ENCODE measurements at places on chromosomes 11 and 22.

DNA sequence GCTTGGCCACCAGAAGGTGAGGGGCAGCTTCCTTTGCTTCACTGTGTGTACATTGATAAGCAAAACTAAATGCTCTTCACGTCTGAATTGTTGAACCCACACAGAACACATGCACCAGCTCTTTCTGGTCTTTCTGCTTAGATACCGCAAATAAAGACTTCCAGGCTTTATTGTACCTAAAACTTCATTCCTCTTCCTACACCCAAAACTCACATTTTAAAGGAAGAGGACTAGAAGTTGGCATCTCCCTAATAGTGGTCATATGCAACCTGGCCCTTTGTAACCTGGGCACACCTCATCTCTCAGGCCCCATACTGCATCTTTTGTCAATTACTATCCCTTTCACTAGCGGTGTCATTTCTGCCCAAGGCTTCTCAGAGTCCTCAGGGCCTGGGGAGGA lies 5.9 kb downstream of the SLC17A6 start:
- DNase-seq: no peak

- no peak for DNase-seq
Measured at GRCh38 chr11:69726019-69726418, 22.2 kb upstream of the FGF19 start.

DNA sequence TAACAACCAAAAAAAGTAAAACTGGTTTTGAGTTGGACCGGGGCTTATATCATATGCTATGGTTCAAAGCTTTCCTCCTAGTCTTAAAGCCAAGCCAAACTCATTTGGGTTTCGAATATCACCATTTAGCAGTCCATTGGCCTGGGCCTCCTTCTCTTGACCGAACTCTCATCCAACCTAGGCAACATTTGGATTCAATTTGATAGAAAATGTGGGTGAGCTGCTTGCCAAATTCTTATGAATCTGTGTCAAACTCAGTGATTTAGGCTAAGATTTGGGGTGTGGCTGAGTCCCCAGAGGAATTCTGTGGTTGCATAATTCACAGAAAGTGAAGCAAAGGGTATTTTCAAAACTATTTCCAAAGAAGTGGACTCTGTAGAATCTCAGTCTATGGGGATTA lies 83.7 kb downstream of the BLID start:
- no peak for DNase-seq

- DNase-seq: no peak
Measured at GRCh38 chr11:68011051-68011943, 1.2 kb downstream of the ALDH3B1 start.

DNA sequence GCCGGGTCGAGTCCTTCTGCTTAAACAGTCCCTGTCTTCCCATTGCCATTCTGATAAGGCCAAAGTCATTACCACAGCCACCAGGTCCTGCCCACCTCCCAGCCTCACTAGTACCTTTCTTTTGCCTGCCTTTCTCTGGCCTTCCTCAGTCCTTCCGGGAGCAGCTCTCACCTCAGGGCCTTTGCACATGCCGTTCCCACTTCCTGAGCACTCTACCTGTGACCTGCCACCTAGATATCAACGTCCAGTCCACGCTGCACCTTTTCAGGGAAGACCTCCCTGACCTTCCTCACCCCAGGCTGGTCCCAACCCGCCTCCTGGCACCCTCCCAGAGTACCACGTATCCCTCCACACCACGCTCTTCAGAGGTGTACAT lies 7.8 kb upstream of the OSM start:
- no peak for DNase-seq

DNA sequence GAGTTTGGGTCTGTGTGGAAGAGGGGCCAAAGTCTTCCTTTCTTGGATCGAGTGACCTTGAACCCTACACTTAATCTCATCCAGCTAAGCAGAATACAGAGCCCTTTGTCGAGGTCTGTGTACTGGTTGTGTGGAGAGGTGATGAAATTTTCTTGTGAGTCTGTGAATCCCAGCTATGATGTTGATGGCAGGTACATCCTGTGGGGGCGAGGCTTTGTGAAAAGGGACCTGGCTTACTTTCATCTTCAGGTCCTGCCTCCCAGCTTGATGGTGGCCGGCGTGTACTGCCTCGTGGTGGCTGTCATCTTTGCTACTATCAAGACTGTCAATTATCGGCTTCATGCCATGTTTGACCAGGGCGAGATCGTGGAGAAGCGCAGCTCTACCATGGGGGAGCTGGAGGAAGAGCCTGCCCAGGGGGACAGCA lies 1.0 kb downstream of the PCNX3 start:
- DNase-seq: no peak

- no peak for DNase-seq
Measured at GRCh38 chr11:1967641-1968225, 20.6 kb downstream of the MRPL23 start.

DNA sequence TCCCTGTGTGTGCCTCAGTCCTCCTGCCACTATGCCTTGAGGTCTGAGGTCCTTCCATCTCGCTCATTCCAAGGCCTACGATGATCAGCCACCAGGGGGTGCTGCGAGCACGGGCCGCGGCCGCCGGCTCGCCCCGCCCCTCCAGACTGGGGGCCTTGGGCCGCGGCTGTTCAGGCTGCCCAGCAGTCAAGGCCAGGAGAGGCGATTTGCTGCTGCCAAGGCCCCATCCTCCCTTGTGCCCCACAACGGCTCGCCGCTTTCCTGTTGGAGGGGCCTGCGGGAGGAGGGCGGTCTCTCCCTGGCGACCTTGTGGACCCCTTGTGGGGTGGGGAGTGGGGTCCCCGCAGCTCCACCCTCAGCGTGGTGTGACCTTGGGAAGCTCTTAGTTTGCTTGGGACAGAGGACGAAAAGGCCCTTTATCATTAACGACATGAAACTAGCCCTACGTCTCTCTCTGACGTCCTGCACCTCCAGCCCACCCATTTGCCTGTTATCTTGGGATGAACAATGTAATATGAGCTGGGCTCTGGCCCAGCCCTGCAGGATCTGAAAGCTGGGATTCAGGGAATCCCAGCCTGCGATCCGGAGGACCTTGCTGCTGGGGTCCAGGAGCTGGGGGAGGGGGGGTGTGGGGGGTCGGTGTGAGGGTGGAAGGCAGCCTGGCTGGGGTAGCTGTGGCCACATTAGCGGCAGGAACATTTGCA lies 5.3 kb upstream of the GALR3 start:
- peak; percentile 40 for DNase-seq

- no peak for DNase-seq
Measured at GRCh38 chr11:92449222-92449621, 224.6 kb downstream of the FAT3 start.

DNA sequence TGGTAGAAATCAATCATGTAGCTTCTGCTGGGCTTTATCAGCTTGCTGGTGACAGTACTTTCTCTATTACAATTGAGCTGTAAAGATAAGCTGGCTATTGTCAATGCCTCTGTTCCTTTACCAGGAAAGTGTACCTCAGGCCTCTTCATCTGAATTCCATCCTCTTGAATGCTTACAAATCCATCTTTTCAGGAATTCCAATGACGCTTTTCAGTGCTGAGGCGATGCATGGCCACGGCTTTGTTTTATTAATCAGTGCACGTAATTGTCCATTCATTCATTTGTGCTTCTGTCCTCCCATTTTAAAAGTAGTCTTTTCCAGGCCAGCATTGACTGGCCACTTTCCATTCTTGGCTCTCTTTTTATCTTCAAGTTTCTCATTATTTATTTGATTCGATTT lies 202.0 kb downstream of the PGR start:
- no peak for DNase-seq

DNA sequence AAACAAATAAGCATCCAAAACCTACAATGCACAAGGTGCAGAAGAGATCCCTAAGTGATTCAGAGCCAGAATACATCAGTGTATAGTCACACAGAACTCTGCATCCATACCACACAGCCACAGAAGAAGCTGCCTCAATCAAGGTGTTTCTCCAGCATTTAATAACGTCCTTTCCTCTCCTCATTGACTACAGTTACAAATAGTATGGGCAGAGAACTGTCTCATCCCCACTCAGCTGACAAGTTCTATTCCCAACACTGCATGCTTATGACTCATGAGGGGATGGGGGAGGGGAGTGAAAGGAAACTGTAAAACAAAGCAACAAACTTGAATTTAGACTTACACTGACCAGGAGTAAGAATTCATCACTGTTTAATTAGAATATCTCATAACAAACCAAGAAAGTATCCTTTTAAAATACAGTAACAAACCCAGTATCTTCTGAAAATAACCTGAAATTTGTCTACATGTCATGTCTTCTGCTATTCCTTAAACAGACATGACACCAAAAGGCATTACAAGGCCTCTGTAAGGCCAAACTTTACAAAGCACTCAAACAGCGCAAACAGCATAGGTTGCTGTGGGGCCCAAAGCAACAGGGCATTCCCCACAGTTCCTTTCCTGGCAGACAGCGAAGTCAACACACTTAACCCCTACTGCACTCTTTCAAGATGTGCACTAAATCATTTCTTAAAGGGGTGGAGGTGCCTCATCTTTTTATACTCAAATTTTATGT lies 29.3 kb downstream of the CELF1 start:
- no peak for DNase-seq
